Effector memory CD4-positive, alpha-beta T cell (primary cell): ENCODE measurements at places on chromosomes 5 and 9.

DNA sequence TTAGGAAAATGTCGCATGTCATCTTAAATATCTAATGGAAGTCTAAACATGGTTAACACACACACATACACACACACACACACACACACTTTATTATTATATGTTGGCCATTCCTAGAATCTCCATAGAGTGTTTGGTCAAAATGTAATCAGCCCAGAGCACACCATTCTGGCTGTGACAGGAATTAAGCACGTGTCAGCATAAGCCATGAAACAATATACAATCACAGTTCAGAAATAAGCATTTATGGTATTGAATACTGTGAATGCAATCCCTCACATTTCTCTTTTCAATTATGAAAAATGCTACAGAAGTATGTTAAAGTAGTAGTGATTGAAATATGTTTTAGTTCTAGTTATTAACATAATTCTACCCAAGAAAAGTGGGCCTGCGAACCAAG is 611.6 kb downstream of the PRELID2 start:
- no peak for DNase-seq

DNA sequence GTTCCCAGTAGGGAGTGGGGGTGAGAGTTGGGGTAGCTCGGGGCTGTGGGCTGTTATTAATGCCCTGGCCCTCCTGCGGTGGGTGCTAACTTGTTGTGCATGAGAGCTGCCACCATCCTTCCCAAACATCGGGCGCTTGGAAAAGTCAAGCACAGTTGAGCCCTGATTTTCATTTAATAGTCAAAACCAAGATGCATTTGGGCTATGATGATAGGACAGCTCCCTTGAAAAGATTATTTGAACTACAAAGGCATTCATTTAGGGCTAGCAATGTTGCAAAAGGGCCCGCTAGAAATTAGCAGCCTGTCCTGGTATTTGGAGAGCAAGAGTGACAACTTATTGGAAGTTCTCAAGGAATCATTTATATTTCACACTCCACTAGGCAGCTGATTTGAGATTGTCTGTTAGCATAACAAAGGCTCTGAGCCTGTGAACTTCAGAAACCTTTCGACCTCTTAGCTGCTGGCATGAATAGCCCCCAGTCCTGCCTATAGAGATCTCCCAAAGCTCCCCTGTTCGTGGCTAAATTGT is 128.2 kb upstream of the TMEM161B start:
- no peak for DNase-seq

DNA sequence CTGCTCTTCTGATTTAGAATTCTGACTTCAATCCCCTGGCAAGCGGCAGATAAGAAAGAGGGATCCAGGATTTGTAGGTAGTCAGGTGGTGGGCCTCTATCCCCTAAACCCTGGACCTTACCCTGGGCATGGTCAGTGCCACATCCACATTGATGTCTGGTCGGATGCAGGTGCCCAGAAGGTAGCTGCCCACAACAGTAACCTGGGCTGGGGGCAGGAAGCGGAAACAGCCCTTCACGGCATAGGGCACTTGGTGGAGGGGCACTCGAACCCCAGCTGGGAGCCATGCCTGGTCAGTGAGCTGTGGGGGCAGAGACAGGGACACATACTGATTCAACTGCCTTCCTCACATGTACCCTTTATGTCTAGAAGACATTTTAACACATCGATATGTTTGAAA is 3.8 kb downstream of the NOL6 start:
- no peak for DNase-seq

- no peak for DNase-seq
Measured at GRCh38 chr9:18863791-18864190, 169.2 kb downstream of the SAXO1 start.

DNA sequence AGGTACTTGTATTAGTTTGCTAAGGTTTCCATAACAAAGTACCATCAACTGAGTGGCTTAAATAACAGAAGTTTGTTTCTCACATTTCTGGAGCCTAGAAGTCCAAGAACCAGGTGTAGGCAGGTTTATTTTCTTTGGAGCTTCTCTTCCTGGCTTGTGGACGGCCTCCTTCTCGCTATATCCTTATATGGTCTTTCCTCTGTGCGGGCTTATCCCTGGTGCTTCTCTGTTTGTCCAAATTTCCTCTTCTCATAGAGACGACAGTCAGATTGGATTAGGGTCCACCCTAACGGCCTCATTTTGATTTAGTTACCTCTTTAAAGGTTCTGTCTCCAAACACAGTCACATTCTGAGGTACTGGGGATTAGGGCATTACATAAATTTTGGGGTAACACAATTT is 88.3 kb downstream of the RMI1 start:
- no peak for DNase-seq

DNA sequence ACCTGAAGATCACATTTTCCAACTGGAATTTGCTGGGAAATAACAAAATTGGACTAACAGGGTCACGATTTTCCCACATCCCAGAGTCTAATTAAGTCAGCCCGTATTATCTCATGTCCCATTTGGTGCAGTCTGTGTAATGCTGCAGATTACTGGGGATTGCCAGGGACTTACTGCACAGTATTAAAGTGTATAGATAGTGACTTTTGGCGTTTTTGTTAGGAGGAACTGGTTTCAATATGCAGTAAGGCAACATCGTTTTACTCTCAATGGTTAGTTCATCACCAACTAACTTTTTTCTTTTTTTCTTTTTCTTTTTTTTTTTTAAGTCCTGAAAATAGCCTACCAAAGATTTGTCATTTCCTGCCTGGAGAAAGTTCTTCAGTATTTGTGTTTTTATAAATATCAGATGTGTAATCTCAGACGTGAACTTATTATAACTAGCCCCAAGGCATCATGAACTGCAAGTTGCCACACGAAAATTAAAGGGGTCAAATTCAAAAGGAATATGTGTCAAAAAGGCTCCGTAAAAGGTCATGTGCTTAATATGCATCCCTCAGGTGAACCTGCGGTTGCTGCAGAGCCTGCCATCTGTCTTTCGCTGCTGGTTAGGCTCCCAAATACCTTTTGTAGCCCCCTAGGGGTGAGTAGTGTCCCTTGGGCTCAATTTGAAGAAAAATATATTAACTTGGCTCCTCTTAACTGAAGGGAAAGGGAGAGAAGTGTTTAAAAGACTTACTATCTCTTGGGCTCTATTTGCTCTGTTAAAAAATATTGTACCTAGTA is 176.7 kb upstream of the ADAMTSL1 start:
- no peak for DNase-seq

- DNase-seq = no peak
Measured at GRCh38 chr5:172364773-172365172, 81.2 kb upstream of the UBTD2 start.

DNA sequence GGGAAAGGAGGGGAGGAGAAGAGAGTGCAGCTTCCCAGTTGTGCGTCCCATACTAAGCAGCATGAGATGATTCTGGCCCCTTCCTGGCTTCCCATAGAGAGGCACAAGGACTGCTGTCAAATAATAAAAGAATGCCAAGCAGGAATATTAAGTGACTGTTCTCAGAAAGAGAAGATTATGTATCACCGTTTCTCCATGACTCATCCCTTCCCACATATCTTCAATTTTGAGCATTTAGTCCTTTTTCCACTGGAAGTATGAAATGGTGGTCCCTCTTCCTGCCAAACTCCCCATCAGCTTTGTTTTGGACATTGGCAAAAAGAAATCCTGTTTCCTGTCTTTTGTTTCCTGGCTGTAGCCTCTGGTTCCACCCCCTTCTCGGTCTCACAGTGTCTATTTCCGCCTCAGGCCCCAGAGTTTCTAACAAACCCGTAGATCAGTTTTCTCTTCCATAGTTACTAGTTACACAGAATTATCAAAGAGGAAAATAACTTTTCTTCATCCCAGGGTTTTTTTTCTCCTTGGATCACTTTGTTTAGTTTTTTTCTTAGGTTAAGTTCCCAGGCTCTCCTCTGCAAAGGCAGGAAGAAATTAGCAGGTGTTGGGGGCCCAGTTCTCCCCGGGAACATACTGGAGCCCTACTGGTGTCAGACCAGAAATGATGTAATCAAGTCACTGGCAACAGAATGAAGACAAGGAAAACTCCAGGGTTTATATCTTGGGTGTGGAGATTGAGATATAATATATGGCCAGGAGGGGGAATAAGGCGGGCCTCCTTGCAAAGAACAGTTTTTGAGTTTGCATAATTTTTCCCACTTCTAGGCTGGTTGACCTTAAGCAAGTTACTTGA is 26.4 kb upstream of the ARHGAP26 start:
- no peak for DNase-seq

GRCh38 chr5:172637110-172637580 is 3.9 kb upstream of the NEURL1B start:
- DNase-seq = no peak

DNA sequence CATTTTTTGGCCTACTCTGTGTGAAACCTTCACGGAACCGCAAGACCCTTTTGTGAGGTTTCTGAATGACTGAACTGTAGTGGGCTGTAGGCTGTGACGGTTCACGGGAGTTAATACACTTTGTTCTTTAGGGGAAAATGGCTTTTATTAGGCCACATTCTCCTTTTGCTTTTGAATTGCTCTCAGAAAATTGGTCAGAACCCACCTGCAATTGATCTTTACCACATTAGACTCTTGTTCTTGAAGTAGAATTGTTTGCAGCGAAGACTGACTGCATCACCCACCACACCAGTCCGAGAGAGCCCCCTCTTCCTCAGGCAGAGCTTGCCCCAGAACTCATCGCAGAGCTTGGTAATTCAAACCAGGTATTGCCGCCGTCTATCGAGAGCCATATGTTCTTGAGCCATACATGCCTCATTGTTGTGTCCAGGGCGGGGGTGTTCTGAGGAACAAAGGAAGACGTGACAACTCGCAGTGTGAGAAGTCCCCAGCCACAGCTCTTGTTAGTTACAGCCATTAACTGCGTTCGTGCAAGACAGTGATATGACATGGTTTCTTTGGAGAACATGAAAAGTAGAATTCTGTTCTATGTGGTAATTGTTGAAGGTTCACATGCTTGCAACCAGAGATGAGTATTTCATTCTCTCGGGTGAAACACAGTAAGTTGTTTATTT is 166.4 kb upstream of the OTULINL start:
- no peak for DNase-seq

DNA sequence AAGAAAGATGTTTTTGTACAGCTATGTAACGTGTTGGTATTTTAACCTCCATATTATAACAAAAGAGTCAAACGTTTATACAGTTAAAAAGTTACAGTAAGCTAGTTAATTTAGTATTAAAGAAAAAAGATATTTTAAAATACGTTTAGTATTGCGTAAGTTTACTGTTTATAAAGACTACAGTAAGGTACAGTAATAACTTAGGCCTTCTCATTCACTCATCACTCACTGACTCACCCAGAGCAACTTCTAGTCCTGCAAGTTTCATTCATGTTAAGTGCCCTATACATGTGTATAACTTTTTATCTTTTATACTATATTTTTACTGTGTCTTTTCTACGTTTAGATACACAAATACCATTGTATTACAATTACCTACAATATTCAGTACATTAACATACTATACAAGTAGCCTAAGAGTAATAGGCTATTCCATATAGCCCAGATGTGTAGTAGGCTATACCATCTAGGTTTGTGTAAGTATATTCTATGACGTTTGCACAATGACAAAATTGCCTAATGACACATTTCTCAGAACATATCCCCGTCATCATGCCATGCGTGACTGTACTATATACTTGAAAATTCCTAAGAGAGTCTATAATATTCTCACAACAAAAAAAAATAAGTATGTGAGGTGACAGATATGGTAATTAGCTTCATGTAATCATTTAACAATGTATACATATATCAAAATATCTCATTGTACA is 33.8 kb downstream of the ERP44 start:
- no peak for DNase-seq

- DNase-seq = no peak
Measured at GRCh38 chr5:177376107-177376506, 8.1 kb upstream of the SLC34A1 start.

DNA sequence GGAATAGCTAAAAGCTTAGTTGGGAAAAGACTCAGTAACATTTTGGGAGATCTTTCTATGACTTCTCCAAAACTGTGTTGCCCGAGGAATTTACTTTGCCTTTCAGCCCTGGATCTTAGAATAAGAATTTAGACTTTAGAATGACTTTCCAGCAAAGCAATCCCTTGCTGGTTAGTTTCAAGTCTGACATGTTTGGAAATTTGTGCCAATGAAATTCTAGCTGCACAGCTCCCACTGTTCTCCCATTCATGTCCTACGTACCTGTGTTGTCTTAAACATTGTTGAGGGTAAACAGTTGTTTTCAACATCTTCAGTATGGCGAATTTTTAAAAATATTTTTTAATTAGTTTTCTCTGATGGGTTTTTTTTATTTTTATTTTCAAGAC is 111.4 kb downstream of the CCDC192 start:
- DNase-seq = no peak

DNA sequence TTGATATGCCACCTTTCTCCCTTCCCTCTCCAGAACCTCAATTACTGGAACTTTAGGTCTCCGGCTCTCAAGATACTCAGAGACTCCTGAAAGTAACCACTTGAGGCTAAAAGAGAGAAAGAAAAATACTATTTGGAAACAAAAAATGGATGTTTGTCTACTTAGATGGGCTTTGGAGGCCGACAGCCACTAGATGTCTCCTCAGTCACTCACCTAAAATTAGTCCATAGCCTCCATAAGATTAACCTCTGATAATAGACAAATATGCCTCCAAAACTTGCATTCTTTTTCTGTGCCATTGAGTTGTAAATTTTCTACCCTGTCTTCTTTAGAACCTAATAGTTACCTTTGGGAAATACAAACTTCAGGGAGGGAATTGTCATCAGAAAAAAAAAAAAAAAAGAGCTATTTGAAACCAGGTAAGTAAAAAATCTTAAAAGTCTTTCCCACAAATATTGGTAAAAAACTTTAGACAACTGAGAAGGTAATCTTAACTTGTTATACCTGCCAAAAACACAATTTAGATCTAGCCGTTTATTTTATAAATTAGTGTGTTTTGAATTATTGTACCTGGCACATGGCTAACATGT is 11.2 kb upstream of the PCDH1 start:
- no peak for DNase-seq

DNA sequence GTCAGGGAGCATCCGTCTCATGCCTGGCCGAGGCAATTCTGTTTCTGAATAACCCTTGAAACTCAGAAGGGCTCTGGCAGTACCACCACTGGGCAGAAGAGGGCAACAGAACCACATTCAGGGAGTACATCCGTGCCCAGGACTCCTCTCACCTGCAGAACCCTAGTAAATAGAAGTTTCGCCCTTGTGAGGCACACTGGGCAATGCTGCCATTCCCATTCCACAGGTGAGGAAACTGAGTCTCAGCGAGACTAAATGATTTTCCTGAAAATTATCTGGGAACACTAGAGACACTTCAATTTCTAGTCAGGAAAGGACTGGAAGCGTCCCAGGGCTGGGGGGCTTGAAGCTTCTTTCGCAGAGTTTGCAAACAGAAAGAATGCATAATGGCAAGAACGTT is 74.7 kb downstream of the FGF1 start:
- peak; percentile 43 for DNase-seq
